A172 (cell line): ENCODE measurements at places on chromosomes 4 and X. TPM values are rescaled to one million over a fixed set of nuclear protein-coding genes. Genes with fewer than 3 reads are reported as not detected.

GRCh38 chr4:98560321-98560720, 98.1 kb downstream of the TSPAN5 start:
- no peak for DNase-seq

DNA sequence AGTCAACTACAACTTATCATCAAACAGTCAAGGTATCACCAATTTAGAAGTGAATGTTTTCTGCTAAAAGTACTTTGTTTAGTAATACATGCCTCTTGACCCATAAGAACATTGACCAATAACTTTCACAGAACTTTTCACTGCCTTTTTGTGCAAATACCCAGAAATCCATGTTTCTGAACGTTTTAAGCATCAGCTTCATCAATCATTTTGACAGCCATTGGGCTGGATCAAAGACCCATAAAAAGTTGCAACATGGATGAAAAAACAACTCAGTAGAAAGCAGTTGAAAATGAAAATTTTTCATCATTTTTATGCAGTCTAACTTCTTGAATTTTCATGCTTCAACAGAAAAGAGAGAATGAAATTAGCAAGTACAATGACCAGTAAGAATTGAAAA, 466.7 kb downstream of the TRAM1L1 start:
- no peak for DNase-seq

GRCh38 chr4:67204441-67204840, 340.9 kb downstream of the CENPC start:
- DNase-seq, result peak; percentile 9

GRCh38 chrX:56281789-56282188, 49.6 kb downstream of the KLF8 start:
- DNase-seq, result no peak

DNA sequence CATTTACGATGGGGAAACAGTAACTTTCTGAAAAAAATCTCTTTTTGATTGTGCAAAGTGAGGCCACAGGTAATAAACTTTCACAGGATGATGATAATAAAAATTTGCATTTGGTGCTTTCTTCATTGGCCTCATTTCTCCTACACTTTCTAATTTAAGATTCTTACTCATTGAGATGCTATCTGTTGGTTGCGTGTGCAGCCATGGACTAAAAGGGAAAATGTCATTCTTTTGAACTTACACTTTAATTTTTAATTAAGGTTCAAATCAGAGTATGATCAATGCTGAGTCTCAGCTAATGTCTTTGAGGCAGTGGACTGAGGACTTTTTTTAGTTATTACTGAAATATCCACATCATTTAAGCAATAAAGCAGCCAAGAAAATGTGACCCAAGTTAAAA, 87.6 kb downstream of the SEL1L3 start:
- no peak for DNase-seq

DNA sequence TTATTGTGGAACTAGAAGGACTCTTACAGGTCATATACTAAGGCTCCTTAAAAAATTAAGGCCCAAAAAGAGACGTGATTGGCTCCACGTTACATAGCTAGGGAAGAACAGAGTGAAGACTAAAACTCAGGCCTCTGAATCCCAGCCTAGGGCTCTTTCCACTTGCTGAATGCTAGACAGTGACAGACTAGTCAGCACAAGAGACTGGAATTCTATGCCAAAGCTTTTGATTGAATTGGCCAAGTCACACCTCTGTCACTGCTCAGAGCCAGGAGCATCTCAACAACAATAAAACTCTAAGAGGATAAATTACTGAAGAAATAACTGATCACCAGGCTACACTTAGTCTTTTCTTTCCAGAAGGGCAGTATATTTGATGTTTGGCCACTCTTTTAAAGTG, 16.8 kb downstream of the DCX start:
- no peak for DNase-seq

DNA sequence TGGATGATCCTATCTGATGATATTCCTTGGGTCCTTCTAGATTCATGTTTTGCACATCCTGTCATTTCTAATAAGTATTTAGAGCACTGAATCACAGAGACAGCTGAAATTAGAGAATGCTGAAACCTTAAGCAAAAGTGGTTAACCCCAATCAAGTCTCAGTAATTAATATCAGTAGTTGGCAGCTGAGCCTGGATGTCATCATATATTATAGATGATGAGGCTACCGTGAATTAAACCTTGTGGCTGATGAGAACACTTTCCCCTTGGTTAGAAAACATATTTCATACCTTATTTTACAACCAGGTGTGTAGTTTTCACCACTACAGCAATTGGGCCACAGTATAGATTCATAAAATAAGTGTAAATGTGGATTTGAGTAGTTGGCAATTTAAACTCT, 499.0 kb downstream of the PDGFC start:
- peak; percentile 0 for DNase-seq

- DNase-seq, result no peak
These were observed 96.5 kb upstream of the DUSP21 start for GRCh38 chrX:44747317-44747716.

GRCh38 chr4:13580036-13580435, 35.7 kb upstream of the NKX3-2 start:
- DNase-seq, result no peak

DNA sequence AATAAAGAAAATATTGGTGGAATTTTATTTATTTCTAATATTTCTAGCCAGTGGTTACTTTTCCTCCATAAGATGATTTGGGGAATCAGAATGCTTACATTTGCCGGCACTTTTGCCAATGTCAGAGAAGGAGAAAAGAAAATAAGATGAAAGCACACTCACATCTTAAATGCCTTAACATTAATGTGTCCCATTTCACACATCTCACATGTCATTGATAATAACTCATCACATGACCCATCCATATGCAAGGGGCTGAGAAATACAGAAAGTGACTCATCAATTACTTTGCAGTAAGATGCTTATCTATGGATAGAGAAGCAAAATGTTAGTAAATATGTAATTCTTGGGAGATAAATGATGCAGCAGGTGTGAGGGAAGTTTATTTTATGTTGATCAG, 1531.0 kb downstream of the PCDH7 start:
- DNase-seq, result no peak

- no peak for DNase-seq
These were observed 419.4 kb downstream of the C4orf33 start for GRCh38 chr4:129515356-129515755.

GRCh38 chrX:51024106-51024696, 113.7 kb downstream of the BMP15 start:
- DNase-seq, result no peak

DNA sequence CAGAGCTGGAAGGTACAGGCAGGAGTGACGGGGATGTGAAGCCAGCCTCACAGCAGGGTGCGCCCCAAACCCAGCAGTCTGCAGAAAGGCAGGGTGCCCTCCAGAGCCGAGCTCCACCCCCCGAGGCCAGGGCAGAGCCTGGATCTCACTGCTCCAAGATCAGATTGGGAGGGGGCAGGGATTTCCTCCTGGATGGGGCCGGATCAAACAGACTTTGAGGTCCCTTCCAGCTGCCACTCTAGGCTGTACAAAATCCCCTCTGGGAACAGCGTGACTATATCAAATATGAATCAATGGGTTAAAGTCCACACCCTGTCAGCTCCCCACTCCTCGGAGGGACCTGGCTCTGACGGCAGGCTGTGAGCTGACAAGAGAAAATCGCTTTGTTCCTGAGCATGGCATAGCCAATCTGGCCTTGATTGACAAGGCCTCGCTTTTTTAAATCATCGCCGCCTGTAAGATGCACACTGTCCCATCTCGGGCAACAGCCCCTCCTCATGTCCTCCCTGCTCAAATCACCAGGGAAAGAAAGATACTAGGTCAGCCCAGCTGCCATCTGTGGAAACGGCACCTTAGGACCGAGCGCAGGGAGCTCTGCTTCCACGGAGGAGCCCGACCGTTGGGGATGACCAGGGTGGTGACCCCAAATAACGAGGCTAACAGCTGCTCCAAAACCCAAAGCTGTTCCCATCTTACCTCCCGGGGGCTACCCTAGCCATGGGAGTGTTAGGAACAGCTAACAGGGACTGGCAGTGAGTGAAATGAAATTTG, 39.9 kb downstream of the PSAPL1 start:
- no peak for DNase-seq

DNA sequence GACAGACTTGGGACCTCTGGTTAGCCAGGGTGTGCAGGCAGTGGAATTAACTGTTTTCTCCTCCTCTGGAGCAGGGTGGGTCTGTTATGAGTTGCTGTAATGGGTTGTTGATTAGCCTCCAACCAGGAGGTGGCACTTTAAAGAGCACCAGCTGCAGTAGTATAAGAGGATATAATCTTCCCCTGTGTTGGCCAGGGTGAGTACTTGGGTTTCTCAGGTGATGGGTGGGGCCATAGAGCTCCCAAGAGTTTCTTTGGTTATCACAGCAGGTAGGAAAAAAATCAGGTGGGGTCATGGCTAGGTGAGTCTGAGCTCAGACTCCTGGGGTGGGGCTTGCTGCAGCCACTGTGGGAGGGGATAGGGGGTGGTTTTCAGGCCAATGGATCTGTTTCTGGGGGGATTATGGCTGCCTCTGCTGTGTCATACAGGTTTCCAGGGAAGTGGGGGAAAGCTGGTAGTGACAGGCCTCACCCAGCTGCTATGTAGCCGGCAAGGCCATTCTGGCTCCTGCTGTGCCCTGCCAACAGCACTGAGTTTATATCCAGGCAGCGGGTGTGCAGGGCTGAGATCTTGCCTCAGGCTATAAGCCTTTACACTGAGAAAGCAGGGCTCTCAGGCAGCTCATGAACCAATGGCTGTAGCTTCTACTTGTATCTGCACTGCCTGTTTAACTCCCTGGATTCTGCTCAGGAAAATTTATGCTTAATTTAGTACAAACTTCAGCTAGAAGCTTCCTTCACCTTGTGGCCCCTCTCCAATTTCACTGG, 70.1 kb downstream of the CCNG2 start:
- no peak for DNase-seq

- DNase-seq, result no peak
These were observed 16.9 kb downstream of the CYBB start for GRCh38 chrX:37796805-37797204.

DNA sequence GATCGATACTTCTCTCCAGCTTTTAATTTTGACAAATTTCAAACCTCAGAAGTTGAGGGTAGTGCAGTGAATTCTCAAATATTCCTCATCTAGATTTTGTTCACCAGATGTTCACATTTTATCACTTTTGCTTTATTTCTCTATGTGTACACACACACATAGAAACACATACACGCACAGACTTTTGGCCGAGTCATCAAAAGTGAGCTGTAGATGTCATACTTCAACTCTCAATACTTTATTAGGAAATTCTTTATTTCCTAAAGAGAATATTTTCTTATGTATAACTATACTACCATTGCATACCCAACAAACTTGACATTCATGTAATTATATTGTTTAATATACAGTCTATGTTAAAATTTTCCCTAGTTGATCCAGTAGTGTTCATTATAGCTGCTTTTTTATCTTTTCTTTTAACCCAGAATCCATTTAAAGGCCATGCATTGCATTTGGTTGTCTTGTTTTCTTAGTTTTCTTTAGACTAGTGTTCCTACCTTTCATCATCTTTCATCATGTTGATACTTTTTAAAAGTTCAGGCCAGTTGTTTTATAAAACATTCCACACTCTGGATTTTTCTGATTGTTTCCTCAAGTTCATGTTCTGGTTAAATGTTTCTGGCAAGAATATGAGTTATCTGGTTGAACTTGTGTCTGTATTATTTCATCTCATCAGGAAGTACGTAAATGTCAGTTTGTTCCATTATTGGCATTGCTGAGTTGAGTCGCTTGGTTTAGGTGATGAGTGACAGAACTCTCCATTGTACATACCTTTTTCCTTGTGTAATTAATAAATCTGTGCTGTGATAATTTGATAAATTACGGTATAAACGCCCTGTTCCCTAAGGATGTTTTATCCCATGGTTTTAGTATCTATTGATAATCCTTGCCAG, 94.1 kb upstream of the TLR2 start:
- no peak for DNase-seq

DNA sequence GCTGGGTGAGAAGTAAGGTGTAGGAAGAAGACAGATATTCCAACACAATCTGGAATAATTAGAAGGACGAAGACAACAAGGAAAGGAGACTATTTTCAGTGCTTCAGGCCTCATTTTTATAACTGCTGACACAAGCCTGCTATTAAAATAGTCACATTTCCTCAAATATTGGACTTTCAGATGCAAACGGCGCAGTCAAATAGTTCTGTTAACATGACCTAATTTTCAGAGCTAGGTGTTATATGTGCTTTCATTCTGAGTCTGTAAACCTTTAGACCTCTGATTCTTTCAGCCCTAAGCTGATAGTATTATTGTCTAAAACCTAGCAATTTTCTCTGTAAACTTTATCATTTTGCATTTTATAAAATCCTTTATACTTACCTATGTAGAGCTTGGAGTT, 261.5 kb downstream of the IL1RAPL1 start:
- DNase-seq, result no peak

DNA sequence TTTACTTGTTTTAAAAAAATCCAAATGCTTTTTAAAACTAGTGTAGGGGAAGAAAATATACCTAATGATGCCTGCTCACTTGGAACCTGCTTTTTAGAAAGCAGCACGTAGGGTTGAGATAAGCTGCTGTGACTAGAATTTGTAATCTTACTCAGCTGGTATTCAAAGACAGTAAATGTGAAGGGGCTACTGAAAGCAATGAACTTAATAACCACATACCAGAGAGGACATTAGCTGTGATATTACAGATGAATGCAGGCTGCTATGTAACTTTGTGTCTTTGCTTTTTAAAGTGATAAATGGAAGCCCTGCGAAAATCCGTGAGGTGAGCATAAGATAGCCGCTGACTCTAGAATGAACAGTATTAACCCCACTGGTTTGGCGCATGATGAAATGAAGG, 124.1 kb downstream of the TRIML1 start:
- no peak for DNase-seq

DNA sequence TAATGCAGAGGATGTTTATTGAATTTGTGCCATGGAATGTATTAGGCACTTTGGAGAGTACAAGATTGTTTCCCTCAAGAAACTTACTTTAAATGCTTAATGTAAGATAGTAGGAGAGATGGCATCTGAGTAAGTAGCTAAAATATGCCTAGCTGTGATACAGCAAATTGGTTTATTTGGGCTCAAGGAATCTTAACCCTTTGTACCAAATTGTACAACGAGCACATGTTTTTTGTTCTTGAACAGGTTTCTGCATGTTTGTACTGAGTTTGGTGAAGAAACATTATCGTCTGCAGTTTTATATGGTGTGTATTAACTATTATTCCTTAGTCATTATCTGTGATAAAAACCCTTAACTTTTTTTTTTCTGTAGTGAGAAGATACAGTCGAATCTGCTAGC, 48.6 kb downstream of the CDS1 start:
- no peak for DNase-seq

GRCh38 chr4:141609243-141609642, 27.1 kb upstream of the IL15 start:
- DNase-seq, result no peak

- peak; percentile 45 for DNase-seq
These were observed 13.2 kb upstream of the FAM3A start for GRCh38 chrX:154529206-154529612.

Gene IBSP
- total RNA-seq, result not detected in 2 replicates

Gene VCX3B
- total RNA-seq, result not detected in 2 replicates

Gene SCRG1
- total RNA-seq, result not detected in 2 replicates

Gene XAGE1B
- 1.3 and 6.4 TPM in 2 replicates for total RNA-seq

Gene RADX
- total RNA-seq, result not detected in 2 replicates

Gene MAOA
- 1.7 and 2.7 TPM in 2 replicates for total RNA-seq

Gene SPACA5
- not detected in 2 replicates for total RNA-seq

Gene MFAP3L
- 4.1 and 4.3 TPM in 2 replicates for total RNA-seq

Gene ZCCHC18
- total RNA-seq, result 0.60 TPM in 1 of 2 replicates, not detected in the other

Gene LIMCH1
- total RNA-seq, result 20.4 and 31.1 TPM in 2 replicates

Gene ZNF182
- total RNA-seq, result 3.6 and 4.2 TPM in 2 replicates

Gene DOK7
- 17.9 and 21.4 TPM in 2 replicates for total RNA-seq

Gene HTR2C
- 1.5 and 2.2 TPM in 2 replicates for total RNA-seq

Gene CXorf49
- not detected in 2 replicates for total RNA-seq

Gene ALB
- not detected in 2 replicates for total RNA-seq

Gene GPM6B
- not detected in 2 replicates for total RNA-seq

Gene IGFBP7
- 287 and 293 TPM in 2 replicates for total RNA-seq
